ENCODE measurements at places on chromosomes 4 and X.

GRCh38 chr4:48234575-48234974, 35.1 kb downstream of the TEC start:
- no peak for DNase-seq

DNA sequence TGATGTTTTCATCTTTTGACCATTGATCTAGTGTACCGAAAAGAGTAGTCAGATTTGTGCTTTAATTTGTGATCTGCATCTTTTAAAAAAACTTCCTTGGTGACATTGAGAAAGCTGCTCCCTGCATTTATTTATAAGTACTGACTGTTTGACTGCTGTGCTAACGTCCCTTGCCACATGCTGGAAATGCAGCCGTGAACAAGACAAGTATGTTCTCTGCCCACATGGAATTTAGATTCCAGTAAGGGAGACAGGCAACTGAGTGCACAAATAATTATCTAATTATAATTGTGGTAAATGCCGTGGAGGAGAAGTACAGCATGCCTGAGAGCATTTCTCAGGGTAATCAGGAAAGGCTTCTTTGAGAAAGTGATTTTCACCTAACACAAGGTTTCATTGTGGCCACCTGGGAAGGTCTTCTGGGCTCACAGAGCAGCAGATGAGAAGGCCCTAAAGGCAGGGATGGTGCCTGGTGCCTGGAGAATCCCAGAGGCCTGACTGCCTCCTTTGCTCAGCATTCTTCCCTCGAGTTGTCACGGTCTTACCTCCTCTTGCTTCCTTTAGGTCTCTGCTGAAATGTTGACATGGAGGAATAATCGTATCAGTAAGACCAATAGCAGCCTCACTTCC, 55.8 kb downstream of the PTTG2 start:
- no peak for DNase-seq

- no peak for DNase-seq
Measured at GRCh38 chrX:2490634-2491033, 10.1 kb downstream of the DHRSX start.

- DNase-seq, result no peak
Measured at GRCh38 chr4:4559596-4559995, 17.7 kb upstream of the STX18 start.

- DNase-seq, result no peak
Measured at GRCh38 chr4:16729336-16729735, 169.1 kb downstream of the LDB2 start.

DNA sequence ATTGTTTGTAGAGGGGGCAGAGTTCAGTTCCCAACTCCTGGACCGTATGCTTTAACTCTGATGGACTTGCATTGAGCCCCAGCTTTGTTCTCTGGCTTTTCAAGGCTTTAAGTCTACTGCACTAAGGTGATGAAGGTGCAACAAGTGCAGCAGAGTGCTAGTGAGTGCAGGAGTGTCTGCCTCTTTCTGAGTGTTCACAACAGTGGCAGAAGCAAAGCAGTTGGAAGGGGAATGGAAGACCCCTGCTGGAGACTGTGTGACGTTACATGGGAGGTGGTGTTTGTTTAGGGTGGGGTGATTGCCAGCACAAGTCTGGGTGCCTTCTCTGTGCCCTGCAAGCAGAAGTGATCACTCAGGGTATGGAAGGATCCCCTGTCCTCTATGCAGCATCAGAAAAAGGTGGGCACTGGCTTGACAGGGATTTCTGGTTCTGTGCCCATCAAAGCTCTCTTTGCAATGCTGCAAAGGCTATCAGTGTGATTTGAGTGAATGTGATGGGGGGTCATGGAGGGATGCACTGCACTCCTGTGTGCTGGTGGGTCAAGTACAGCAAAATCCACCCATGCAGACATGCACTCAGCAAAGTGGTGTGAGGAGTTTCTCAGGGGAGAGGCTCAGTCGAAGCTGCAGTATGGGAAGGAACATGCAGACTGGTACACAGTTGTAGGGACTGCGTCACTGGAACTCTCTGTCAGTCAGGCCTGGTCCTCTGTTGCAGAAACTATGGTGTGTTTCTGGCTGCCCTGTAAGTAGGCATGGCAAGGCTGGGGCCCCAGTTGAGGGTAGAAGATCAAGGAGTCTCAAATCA, 70.9 kb upstream of the UGT2B7 start:
- DNase-seq, result no peak

- no peak for DNase-seq
Measured at GRCh38 chr4:156949373-156949814, 22.2 kb downstream of the PDGFC start.

- DNase-seq, result no peak
Measured at GRCh38 chr4:63233671-63234070, 1175.6 kb downstream of the TECRL start.

- no peak for DNase-seq
Measured at GRCh38 chrX:46673620-46674359, 85.1 kb downstream of the SLC9A7 start.

DNA sequence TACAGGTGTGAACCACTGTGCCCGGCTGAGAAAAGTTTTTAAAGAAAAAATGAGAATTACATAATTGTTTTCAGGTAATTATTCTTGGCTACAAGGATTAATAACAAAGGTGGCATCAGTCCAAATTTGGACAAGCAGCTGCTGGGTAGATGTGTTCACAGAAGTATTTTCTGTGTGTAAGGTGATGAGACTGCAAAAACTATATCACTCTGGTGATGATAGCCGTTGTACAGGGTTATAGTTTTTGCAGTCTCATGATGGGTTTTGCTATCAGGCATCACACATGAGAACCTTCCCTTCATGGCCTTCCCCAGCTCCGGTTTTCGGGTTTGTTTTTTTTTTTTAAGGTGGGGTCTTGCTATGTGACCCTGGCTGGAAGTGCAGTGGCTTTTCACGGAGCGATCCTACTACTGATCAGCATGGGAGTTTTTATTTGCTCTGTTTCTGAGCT, 5.1 kb upstream of the SLC10A3 start:
- no peak for DNase-seq

DNA sequence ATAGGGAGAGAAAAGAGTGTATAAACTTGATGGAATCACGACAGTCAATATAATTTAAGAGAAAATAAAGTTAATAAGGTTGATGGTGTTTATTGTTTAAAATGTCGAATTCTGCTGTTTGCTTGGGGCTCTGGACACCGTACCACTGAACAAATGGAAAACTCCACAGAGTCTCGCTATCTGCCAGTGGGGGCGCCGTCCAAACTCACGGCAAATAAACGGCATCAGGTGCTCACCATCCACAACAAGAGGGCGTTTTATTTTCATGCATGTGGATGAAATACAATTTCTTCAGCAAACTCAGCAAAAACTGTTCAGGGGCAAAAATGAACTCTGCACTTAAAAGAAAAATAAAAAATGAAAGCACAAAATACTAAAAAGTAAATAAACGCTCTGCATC, 46.6 kb upstream of the FAM47C start:
- DNase-seq, result no peak

DNA sequence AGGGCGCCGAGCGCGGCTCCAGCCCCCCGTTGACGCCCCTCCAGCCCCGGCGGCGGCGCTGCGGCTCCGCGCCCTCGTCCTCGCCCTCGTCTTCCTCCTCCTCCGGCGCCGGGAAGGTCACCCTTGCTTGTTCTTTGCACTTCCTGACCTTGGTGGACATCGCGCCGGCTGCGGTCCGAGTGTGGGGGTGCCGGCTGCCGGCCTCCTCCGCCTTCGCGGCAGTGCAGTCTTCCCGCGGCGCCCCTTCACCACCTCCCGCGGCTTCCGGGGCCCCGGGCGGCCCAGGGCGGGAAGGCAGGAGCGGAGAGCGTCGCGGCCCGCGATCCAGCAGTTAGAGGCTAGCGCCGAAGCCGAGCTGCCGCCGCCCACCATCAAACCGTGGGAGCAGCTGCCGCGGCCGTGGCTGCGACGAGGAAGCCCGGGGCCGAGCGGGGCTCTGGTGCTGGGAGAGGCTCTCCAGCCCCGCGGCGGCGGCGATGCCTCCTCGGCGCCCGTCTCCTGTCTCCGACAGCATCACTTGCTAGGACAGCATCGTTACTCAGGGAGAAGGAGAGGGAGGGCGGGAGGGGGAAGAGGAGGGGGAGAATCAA, at the start of gene TRPC3:
Gene TRPC3 (minus strand): TSS at position 540 of the 590 bp plus-strand sequence. CDS start 380 bp downstream, at position 160.
- no peak for DNase-seq

DNA sequence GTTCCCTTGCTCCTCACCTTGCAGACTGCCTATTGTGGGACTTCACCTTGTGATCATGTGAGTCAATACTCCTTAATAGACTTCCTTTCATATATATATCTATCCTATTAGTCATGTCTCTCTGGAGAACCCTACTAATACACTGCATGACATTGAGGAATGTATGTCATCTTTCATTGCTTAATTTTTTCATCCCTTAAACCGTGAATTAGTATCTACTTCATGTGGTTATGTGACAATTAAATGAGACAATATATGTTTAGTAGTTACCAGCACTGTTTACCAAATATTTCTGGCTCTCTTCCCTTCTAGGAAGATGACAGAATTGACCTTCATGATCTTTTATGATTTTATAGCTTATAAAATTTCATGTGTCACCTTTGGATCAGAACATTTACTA, 759.5 kb downstream of the GRXCR1 start:
- DNase-seq, result no peak

- no peak for DNase-seq
Measured at GRCh38 chr4:17662694-17663093, 48.3 kb downstream of the MED28 start.

DNA sequence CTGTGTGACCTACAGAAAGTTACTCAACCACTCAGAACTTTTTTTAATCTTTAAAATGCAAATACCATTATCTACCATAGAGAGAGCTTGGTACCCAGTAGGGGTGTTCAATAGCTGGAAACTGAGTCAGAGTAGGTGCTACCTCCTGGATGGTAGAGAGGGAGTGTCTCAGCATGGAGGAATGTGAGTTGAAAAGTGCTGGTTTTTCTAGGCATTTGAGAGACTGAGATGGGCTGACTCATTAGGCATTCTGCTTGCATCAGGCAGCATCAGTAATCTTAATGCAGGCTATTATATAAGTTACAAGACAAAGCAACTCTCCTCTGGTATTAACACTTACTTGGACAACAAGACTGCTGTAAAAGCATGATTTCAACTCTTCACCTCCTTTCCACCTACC, 70.9 kb upstream of the ARHGEF9 start:
- DNase-seq, result no peak

DNA sequence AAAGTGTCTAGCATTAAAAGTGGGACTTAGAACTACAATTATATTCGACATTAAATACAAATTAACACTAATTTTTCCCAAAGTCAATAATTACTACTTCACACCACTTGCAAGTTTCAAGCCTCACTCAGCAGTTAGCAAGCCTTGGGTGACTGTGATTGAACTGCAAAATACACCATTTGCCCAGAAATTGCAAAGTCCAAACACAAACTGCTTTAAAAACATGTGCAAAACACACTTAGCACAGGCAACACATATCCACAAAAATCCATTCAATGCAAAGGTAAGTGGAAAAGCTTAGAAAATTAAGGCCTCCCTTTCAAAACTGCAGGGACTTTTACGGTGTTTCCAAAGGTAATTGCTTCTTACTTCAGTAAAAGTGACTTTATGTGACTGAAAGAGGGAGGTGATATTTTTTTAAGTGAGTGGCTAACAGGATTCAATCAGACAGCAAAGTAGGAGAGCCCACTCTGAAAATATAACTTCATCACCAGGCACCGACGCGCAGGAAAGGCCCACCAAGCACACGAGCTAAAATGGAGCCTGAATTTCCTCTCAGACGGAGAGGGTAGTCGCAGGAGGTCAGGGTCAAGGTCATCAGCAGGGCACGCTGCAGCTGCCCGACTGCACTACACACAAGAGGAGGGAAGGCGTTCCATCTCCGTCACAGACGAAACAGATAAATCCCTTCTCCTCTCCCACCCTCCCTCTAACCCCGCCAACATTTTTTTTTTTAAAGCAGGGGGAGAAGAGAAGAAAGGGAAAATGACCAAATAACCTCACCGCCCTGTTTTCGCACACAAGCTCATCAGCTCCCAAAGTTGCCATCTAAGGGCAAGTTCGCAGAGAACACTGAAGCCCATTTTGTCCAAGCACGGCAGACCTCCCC, 3.1 kb downstream of the ZNF827 start:
- DNase-seq, result peak; percentile 42

- peak; percentile 14 for DNase-seq
Measured at GRCh38 chrX:21305799-21306336, 68.3 kb upstream of the CNKSR2 start.

- no peak for DNase-seq
Measured at GRCh38 chr4:99028187-99028586, 32.7 kb downstream of the METAP1 start.

DNA sequence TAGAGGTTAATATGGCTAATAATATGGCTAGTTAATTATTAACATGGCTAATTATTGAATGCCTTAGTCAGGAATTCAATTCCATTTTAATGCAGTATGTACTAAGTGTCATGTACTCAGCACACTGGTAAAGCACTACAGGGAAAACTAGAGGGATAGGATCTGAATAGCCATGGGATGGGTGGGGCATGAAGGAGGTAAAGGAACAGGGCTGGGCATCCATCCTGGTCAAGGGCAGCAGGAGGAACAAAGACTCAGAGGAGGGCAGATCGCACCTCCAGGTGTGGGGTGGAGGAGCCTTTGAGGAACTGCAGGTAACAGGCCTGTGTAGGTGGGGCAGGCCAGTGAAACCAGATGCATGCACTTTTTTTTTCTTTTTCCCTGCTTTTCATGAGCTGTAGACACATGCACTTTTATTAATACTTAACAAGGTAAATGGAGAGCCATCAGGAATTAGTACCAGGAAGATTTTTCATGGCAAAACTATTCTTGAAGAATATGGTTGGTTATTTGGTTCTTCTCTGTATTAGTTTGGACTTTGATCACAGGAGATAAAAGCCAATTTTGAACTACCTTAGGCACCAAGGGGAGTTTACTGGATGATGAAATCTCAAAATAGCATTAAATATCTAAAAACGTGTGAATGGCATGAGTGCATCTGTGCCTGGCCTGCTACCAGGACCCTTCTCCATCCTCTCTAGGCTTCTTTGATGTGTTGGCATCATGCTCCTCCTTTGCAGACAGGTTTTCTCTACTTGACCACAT, 88.3 kb downstream of the CC2D2A start:
- no peak for DNase-seq

DNA sequence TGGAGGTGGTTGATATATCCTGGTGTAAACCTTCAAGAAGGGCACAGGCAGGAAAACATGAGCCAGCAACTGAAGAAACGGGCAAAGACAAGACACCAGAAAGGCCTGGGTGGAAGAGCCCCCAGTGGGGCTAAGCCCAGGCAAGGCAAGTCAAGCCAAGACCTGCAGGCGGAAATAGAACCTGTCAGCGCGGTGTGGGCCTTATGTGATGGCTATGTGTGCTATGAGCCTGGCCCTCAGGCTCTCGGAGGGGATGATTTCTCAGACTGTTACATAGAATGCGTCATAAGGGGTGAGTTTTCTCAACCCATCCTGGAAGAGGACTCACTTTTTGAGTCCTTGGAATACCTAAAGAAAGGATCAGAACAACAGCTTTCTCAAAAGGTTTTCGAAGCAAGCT, 7.2 kb downstream of the ZFP42 start:
- no peak for DNase-seq

- DNase-seq, result no peak
Measured at GRCh38 chrX:44235534-44235933, 107.9 kb downstream of the EFHC2 start.

DNA sequence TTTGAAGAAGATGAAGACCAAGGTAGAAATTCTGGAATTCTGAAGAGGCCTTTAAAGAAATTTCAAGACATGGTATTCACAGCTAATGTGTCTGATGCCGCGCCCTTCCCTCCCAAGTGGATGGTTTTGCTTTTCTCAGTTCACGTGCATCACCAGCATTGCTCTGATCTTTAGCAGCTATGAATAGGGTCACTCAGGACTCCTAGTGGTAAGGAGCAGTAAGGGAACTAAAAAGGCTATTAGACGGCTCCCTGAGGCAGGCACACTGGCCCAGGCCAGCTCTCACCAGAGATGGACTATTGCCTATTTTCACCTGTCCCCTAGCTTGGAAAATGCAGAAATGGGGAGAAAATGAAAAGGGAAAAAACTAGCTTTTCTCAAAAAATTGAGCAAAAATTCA, 447.5 kb upstream of the RASGEF1B start:
- peak; percentile 20 for DNase-seq
